Forelimb muscle (tissue), 1 donor: ENCODE measurements at places on chromosomes 13 and 19. TPM values are rescaled to one million over a fixed set of nuclear protein-coding genes. Genes with fewer than 3 reads are reported as not detected.

ZNF628 gene
- 4.1 TPM for polyA plus RNA-seq

TMEM150B gene
- polyA plus RNA-seq = 1.00 TPM

KIR2DL4 gene
- polyA plus RNA-seq = not detected

ZNF787 gene
- 27.9 TPM for polyA plus RNA-seq

NUFIP1 gene
- 7.2 TPM for polyA plus RNA-seq

SLC25A41 gene
- polyA plus RNA-seq = 0.23 TPM

SEMA6B gene
- polyA plus RNA-seq = 44.3 TPM

ZNF208 gene
- polyA plus RNA-seq = 1.4 TPM

KIR3DL2 gene
- not detected for polyA plus RNA-seq

FAM124A gene
- 1.6 TPM for polyA plus RNA-seq

FREM2 gene
- polyA plus RNA-seq = 7.7 TPM

POSTN gene
- polyA plus RNA-seq = 1,932 TPM

PRMT1 gene
- polyA plus RNA-seq = 209 TPM

IQCN gene
- polyA plus RNA-seq = 3.4 TPM

SHISA7 gene
- 0.14 TPM for polyA plus RNA-seq

ADAMTS10 gene
- 25.0 TPM for polyA plus RNA-seq

GJB6 gene
- polyA plus RNA-seq = not detected

ZNF616 gene
- polyA plus RNA-seq = 9.1 TPM

TMPRSS9 gene
- 0.38 TPM for polyA plus RNA-seq

ZNF556 gene
- 50.9 TPM for polyA plus RNA-seq

TEX101 gene
- polyA plus RNA-seq = not detected

SIGLEC5 gene
- 0.71 TPM for polyA plus RNA-seq

KL gene
- 2.5 TPM for polyA plus RNA-seq

EDDM13 gene
- polyA plus RNA-seq = 1.8 TPM

OR4F17 gene
- polyA plus RNA-seq = not detected

DIAPH3 gene
- polyA plus RNA-seq = 6.5 TPM

ZFP82 gene
- 7.6 TPM for polyA plus RNA-seq

KLK4 gene
- polyA plus RNA-seq = not detected

DPF1 gene
- polyA plus RNA-seq = 3.7 TPM

LILRA2 gene
- 0.81 TPM for polyA plus RNA-seq
